Dorsolateral prefrontal cortex (tissue), 122 donors: ENCODE measurements at places on chromosomes 2 and 18. TPM values are rescaled to one million over a fixed set of nuclear protein-coding genes. Genes with fewer than 3 reads are reported as not detected.
A peak's percentile ranks its signal among the peaks of the same experiment; 100 is the strongest.

GRCh38 chr2:232473467-232473890, 14.2 kb downstream of the ECEL1 start:
- DNase-seq: no peak

DNA sequence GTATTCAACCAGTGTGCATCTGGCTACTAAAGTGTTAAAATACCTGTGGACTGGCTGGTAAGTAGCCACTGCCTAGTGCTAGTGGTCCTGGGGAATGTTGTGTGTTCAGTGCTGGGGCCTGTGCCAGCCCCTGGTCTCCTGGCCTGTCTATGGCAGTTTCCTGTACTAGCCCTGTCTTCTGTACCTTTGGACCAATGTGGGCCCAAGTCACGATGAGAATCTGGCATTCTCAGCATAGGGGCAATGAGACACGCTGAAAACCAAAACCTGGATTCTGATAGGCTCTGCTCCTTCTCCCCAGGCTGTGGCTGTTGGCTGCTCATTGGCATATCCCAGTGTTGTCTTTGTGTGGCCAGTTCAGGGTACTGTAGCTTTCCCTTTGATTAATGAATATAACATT, 170.4 kb downstream of the PTPRM start:
- no peak for DNase-seq

DNA sequence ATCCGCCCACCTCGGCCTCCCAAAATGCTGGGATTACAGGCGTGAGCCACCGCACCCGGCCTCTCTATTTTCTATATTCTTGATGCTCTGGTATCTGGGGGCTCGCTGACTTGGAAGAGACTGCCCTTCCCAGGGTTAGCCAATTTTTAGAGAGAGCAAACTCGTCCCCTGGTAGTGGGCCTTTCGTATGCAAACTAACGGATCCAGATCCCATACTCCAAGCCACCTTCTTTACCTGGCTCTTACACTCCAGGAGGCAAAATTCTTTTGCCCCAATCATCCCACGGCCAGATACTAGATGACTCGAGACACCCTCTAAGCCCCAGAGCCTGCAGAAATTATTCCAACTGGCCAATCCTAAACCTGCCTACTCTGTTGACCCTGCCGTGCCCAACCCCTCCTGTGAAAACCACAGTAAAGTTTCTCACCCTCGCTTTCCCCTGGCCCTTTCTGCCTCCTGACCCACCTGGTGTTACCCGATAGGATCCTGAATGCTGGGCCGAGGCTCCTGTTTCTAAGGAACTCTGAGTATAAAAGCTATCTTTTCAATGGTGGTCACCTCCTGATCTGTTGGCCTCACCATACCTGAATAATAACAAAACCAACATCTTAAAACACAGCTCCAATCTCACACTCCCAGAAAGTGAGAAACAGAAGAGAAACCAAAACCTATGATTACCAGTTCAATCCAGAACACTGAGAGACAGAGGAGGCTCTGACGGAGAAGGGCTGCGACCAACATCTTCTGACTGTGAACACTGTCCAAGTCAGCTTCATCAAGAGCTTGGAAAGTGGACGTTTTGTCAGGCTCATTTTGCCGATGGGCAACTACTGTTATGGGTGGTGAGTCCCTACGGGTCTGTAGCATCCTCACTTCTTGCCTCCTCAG, 57.6 kb upstream of the ZNF532 start:
- DNase-seq: no peak

GRCh38 chr18:3652380-3653262, 202.6 kb downstream of the TGIF1 start:
- peak; percentile 85 for DNase-seq

DNA sequence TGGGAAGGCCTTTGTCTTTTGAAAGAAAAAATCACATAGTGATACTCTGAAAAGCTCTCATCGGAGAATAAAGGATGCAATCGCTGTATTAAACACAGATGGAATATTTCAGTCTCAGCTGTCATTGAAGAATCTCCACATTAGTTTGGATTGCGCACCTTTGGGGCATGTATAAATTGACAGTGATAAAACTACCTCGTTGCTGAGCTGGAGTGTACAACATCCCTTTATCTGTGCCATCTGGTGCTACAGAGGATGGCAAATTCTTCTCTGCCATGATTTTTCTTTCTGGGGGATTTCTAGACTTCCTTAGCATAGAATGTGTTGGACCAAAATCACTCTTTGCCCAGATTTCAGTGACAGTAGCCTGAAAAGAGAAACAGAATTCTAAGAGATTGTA, 185.3 kb downstream of the PARD3B start:
- DNase-seq: no peak

DNA sequence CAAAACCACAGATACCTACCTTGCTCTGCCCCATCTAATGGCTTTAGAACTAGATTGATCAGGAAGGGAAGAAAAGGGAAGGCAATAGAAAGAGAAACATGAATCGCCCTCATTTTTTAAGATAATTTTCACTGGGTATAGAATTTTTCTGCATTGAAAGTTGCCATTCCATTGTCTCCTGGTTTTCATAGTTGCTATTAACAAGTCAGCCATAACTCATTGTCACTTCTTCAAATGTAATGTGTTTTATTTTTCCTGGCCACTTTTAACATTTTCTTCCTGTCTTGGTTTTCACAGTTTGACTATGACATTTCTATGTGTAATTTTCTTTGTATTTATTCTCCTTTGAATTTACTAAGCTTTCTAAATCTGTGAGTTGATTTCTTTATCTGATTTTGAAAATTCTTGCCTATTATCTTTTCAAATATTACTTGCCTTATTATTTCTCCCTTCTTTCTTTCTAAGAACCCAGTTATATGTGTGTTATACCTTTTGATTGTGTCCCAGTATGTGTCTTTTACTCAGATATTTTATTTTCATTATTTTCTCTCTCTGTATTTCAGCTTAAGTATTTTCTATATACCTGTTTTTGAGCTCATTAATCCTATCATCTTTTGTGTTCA, 85.5 kb upstream of the GLI2 start:
- DNase-seq: no peak

GRCh38 chr2:10668402-10669012, 21.3 kb downstream of the NOL10 start:
- no peak for DNase-seq

GRCh38 chr2:129439406-129440302, 539.8 kb upstream of the RAB6C start:
- DNase-seq: no peak

- no peak for DNase-seq
Observed at GRCh38 chr2:26886736-26887135, 38.8 kb downstream of the DPYSL5 start.

GRCh38 chr2:224922142-224922727, 120.0 kb downstream of the DOCK10 start:
- DNase-seq: no peak

GRCh38 chr18:37680911-37681310, 115.3 kb upstream of the CELF4 start:
- no peak for DNase-seq

DNA sequence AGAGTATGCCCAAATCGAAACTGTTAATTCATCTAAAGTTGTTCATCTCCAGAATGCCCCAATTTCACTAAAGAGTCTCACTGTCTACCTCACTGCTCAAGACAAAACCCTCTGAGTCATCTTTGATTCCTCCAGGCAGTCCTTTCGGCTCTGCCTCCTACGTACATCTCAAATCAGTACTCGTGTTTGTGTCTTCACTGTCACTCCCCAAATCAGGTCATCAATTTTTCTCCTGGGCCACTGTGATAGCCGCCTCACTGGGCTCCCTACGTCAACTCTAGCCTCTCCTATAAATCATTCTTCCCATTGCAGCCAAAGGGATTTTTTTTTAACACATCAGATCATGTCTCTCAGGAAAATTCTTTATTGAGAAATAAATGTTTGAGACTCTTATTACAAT, 42.1 kb upstream of the TTC39C start:
- DNase-seq: no peak

DNA sequence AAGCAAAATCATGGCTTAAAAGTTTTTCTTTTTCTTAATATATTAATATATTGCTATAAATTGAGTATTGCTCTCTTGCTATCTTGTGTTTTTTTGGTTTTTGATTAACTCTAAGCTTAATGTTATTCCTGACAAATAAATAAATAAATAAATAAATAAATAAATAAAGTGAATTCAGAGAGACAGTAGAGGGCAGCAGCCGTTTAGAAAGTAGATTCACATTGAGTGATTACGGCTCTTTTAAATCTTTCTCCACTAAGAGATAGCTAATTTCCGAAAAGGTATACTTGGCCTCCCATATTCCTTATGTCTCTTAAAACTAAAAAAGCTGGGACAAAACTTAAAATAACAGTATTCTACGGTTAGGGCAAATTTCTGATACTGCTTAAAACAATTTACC, 34.3 kb downstream of the MSH2 start:
- DNase-seq: no peak

- DNase-seq: no peak
Observed at GRCh38 chr2:200039724-200040650, 84.6 kb downstream of the MAIP1 start.

Gene SFT2D3
- 2.3 TPM for total RNA-seq

Gene LYPD6
- 6.2 TPM for total RNA-seq

Gene CTAGE1
- not detected for total RNA-seq

Gene VAMP8
- 5.4 TPM for total RNA-seq

Gene MYO5B
- 1.7 TPM for total RNA-seq
